ENCODE measurements at places on chromosomes 11 and 22.

GRCh38 chr22:27802346-27803073 lies 954 bp upstream of the MN1 start:
- DNase-seq = no peak

DNA sequence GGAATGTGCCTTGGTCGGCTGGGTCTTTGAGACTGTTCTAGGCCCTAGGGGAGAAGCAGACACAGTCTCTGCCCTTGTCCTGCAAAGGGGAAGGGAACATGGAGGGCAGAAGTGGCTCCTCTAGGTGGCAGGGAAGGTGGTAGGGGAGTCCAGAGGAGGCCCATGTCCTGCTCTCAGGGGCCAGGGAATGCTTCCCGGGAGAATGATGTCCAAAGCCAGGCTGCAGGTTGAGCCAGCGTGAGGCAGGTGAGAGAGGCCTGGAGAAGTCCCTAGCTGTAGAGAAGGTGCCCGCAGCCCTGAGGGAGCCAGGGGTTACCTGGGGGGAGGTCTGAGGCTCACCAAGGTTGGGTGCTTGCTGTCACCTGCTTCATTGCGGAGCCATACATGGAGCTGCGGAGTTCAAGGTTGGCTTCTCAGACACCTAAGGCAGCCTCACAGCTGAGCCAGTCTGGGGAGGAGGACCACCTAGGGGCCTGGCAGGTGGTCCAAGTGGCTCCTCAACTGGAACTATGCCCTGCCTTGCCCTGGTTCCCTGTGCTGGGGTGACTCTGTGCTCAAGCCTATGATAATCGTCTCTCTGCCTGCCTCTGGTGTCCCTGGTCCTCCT lies 46.1 kb downstream of the SMIM38 start:
- DNase-seq = no peak

DNA sequence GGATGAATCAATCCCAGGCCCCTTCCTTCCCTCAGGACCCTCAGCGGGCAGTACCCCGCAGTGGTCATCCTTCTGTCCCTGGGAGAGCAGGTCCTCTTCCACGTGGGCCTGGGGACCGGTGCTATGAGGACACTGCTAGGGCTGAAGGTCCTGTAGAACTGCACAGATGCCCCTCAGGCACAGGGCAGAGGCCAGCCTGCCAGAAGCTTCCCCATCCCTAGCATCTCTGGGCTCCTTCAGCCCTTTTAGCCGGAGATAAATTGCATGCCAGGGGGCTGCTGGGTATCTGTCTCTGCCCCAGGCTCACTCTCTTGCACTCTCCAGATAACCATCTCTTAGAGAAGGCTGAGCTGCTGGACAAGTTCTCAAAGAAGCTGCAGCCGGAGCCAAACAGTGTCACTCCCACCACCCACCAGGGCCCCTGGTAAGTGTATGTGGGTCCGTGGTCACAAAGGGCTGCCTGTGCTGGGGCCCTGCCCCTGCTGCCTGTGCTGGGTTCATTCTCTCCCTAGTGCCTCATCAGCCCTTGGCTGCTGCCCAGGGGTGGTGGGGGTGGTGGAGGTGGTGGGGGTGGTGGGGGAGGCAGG lies 2.3 kb downstream of the ATG16L2 start:
- DNase-seq = no peak

- DNase-seq = no peak
Measured at GRCh38 chr22:50544078-50544745, 1.5 kb upstream of the KLHDC7B start.

- DNase-seq = no peak
Measured at GRCh38 chr11:44648109-44648508, 78.7 kb upstream of the TSPAN18 start.

- DNase-seq = no peak
Measured at GRCh38 chr11:120696597-120697218, 185.2 kb downstream of the GRIK4 start.

DNA sequence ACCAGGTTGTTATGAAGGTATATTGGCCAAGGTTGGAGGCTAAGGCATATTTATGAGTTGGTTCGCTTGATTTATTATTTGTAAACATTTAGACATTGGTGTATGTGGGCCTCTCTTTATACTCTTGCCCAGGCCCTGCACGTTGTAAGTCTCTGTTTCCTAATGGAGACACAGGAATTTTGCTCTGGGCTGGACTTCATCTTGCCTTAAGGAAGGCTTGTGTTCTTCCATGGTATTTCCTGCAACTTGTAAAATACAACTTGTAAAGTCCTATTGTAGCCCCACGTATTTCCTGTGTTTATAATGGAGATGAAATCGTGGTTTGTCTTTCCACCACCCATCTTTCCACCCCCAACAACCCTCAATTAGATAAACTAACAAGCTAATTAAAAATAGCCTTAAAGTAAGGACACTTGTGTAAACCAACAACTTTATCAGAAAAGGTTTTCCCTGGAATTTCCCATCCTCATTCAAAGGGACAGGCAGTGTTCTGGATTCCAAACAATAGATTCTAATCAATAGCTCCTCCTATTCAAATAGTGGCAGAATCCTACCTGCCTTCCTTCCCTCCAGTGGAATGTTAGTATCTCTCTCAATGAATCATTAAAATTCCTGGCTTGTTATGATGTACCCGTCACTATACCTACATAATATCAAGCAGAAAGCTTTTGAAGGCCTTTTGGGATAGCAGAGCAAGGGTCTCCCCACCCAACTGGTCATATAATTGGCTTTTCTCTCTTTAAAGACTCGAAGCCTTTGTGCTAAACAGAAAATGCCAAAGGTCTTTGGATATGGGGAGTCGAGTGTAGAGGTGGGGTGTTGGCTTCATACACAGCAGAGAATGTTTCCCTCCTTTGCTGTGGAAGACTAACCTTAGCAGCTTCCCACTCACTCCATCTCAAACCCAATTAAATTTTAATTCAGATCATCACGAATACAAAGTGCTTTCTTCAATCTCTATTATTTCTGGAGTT lies 77.1 kb downstream of the UBASH3B start:
- DNase-seq = no peak

Measured in left renal pelvis (tissue), 4 donors.